ENCODE measurements at places on chromosomes 11 and 22.

DNA sequence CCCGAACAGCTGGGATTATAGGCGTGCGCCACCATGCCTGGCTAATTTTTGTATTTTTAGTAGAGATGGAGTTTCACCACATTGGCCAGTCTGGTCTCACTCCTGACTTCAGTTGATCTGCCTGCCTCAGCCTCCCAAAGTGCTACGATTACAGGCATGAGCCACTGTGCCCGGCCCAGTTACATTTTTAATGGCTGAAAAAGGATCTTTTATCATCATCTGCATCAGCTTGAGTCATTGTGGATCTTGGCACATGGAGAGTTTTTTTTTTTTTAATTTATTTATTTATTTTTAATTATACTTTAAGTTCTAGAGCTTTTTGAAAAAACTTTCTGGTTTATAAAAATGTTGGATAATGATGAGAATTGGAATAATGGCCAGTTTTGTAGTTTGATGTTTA, 8.6 kb downstream of the IGHMBP2 start:
- DNase-seq = no peak

- no peak for DNase-seq
Observed at GRCh38 chr11:124482362-124483147, 37.1 kb upstream of the OR8B8 start.

DNA sequence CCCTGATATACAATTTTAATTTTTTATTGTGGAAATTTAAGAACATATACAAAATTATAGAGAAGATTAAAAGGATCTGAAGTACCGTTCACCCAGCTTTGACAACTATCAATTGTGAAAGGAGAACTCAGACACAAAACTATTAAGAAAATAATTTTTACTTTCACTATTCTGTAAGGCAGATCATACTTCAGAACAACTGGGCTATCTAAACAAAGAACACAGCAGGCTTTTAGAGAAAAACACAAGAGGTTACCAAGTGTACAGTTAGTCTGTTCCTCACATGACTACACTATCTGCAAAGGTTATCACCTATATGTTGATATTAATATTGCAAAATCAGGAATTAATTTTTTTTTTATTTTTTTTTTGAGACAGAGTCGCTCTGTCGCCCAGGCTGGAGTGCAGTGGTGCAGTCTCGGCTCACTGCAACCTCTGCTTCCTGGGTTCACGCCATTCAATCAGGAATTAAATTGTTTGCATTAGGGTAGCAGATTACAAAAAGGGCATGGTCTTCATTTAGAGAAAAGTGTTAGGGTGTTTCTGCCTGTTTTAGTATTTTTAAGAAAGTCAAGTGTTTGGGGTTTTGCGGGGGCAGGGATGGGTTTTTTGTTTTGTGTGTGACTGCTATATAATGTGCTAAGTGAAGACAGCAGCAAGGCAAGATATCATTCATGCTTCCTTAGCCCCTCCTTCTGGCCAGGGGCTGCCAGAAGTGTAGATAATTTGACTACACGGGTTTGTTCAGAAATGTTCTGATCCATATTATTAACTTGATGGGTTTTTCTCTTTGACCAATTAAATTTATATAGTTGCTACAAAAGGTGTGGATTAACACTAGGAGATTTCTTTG, 27.6 kb upstream of the SIK2 start:
- DNase-seq = no peak

GRCh38 chr11:5546457-5546856, 1.9 kb downstream of the OR52H1 start:
- DNase-seq = no peak
